Right ventricle myocardium superior (tissue), 1 donor: ENCODE measurements at places on chromosomes 2 and 18. TPM values are rescaled to one million over a fixed set of nuclear protein-coding genes. Genes with fewer than 3 reads are reported as not detected.

GRCh38 chr2:43511199-43511598 lies 84.6 kb downstream of the THADA start:
- DNase-seq, result no peak

The EFR3B gene
- 3.8 TPM for total RNA-seq

- DNase-seq, result no peak
Observed at GRCh38 chr2:69241664-69242514, 145.1 kb downstream of the GFPT1 start.

- peak; percentile 43 for DNase-seq
Observed at GRCh38 chr2:233449081-233449901, 95.0 kb downstream of the DGKD start.

DNA sequence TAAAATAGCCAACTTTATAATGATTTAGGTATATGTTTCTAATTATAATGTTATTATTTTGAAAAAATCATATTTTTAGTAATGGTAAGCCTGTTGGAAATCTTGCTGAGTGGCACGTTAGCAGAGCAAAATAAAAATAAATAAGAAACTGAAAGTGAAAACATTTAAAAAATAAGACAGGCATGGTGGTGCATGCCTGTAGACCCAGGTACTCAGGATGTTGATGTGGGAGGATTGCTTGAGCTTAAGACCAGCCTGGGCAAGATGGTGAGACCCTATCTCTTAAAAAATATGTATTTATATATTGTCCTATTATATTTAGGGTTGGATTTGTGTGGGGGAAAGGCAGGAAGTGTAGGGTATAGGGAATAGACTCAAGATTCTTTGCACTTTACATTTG lies 15.8 kb upstream of the ANKRD12 start:
- DNase-seq, result no peak

DNA sequence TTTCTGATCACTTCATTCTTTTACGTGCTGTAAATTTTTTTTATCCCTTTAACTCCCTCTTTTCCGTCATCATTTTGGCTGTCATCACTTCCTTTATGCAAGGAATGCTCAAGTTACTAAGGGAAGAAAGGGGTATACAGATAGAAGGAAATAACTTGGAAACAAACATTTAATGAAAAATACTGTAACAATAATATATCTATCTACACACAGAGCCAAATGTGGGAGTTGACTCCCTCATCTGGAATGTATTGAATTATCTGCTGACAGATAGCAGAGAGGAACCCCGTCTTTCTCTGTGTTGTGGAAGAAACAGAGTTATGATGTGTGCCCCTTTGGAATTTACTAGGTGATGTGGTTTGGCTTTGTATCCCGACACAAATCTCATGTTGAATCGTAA lies 182.5 kb upstream of the NXPH2 start:
- DNase-seq, result no peak

GRCh38 chr2:82539280-82539621 lies 1919.8 kb downstream of the SUCLG1 start:
- DNase-seq, result no peak
